ENCODE measurements at places on chromosomes 7 and 10.

DNA sequence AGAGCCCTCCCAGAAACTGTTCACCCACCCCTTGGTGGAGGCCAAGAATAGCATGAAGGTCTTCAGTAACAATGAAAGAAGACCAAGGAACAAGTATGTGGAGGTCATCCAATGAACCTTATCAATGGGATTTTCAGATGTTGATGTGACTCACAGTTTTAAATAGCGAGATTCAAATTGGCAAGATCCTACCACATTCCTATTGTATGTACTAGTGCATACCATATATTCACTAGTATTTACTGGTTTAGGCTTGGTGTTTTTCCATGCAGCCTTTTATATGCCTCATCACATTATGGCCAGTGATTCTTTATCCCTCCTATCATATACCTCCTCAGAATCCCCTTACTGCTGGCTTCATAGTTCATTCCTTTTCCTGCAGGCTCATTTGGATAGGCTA, 54.4 kb downstream of the ITGB8 start:
- DNase-seq = peak; percentile 55

DNA sequence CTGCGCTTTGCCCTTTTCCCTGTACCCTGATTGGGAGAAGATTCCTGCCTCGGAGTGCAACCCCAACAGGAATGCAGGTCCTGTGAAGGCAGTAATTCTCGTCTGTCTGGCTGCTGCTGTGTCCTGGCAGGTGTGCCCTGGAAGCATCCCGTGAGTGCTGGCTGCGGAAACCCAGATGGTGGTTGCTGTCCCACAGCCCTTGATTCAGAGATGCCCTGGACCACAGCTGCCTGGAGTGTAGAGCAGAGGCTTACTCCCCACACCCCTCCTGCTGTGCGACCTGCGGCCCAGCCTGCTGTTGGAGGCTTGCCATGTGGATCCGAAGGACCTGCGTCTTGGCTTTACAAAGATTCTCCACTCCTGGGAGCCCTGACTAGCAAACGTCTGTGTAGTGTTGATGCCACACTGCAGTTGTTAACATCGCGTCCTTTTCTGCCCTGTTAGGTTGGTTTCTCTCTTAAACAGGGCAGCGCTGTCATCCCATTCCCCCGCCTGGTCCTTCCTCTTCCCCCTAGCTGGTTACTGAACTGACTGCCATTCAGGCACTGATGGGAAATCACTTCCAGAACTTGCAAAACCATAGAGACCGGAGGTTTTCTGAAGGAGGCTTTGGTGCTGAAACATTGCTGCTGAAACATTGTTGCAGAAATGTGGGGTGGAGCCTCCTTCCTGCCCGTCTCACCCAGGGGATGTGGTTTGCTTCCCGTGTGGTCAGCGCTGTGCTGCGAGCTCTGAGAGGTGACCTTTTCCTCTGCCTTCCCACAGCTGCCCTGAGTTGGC, 53.3 kb downstream of the DNAJB6 start:
- DNase-seq = peak; percentile 64

DNA sequence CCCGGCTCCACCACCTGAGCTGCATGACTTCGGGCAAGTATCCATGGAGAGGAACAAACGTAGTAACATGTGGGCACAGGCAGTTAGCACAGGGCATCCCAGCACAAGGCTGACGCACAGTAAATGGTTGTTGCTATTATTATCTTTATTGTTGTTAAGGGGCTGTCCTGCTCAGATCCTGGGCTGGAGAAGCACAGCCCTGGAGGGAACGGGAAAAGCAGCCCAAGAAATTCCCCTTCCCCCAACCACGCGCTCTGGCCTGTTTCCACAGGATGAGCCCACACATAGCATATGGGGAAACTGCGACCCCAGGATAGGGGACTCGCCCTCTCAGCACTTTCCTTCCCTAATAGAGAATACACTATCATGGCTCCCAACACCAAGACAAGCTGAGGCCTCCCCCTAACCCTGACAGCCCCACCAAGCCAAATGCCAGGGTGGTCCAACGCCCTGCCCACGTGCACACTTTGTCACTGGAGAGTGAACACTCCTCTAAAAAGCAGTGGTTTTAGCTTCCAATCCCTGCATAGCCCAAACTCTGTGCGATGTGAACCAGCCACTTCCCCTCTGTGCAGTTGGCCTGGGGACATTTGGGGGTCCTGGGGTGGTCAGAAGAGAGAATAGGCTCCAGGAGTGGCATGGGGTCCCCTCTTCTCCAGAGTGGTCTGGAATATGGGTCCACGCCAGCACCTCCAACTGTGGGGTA, 11.0 kb downstream of the PSD start:
- no peak for DNase-seq

DNA sequence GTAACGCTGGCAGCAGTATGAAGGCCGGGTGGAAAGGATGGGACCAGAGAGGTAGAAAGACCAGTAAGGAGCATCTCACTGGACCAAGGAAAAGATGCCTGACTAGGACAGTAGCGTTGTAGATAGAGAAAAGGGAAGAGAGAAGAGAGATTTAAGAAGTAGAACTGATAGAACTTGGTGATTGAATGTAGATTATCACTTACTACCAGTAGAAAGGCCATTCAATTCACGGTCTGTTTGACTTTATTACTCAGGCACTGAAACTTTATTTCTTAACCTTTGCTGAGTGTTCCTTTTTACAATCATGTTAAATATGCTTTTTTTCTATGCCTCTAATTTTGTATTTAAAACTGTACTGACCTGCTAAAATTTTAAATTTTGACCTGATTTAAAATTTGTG, 12.2 kb downstream of the MCU start:
- DNase-seq = no peak

DNA sequence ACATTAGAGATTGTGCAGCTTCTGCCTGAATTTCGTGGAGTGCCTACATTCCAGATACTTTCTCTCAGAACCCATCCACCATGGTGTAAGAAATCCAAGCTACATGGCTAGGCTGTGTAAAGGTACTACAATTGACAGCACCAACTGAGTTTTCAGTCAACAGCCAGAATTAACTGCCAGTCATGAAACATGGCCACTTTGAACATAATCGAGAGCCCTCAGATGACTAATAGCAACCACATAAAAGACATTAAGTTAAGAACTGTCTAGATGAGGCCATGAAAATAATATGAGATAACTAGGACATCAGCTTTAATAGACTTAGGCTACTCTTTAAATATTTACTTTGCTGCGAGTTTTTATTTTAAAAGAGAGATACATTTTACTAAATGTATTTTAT, 1106.8 kb upstream of the LRRTM3 start:
- DNase-seq = no peak

- no peak for DNase-seq
These were observed 59.7 kb downstream of the PHTF2 start for GRCh38 chr7:77858278-77858677.

GRCh38 chr7:51158211-51158610, 158.4 kb downstream of the COBL start:
- DNase-seq = no peak

- no peak for DNase-seq
These were observed 66.6 kb downstream of the FZD1 start for GRCh38 chr7:91330866-91331265.

DNA sequence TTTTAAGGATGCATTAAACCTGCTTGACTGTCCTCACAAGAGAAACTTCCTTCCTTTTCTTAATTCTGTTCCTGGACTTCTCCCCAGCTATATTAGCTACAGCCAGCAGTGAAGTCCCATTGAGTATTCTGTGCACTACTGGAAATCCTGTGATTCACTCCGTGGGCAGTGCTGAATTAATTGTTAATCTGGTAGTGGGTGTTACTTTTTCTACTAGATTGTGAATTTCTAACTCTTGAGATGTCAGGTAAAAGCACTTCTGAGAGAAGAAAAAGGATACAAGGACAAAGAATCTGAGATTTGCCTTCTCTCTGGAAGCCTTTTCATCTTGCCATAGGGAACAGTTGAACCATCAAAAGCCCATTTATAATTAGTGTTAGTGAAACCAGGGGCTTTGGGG, 33.9 kb downstream of the CYCS start:
- no peak for DNase-seq

- DNase-seq = no peak
These were observed 867.3 kb downstream of the TYW1 start for GRCh38 chr7:67863911-67864310.

- DNase-seq = peak; percentile 53
These were observed 78.6 kb upstream of the SYPL1 start for GRCh38 chr7:106190589-106191330.
